Fibroblast of skin of abdomen (primary cell): ENCODE measurements at places on chromosomes 4 and X.

DNA sequence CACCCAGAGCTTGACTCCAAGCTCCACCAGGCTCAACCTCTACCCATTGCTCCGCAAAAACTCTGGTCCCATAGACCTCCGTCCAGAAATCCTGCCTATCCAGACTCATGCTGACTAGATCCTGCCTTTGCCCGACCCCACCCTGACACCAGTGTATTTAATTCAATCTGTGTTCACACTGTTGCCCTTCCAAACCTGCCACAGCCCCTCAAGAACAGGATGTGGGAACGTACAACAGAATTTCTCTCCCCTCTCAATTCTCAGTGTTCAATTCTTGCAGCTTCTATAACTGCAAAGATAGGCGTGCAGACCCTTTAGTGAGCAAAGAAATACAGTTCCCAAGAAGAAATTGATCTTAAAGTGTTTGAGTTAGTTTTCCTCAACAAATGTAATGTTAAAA is 154.2 kb upstream of the FRG1 start:
- no peak for DNase-seq

- DNase-seq = no peak
Observed at GRCh38 chr4:25694466-25694865, 38.8 kb downstream of the SLC34A2 start.

GRCh38 chrX:42540146-42540545 is 237.8 kb downstream of the PPP1R2C start:
- DNase-seq = no peak

DNA sequence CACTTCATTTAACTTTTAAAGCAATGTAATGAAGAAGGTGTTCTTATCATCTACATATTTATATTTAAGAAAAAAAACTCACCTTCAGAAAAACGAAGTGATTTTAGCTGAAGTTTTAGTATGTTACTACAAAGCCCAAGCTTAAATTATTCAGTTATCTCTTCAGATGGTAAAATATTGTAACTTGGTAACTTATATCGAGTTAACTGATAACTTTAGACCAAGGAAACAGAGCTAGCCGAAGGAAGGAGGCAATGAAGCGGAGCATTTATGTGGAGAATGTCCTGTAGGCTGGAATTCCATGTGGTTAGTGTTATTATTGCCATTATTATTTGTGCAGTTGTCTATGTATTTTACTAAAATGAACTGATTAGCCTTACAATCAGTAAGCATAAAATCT is 1102.1 kb upstream of the LCORL start:
- DNase-seq = no peak

GRCh38 chr4:190014771-190015537 is 12.1 kb downstream of the FRG2 start:
- no peak for DNase-seq

- no peak for DNase-seq
Observed at GRCh38 chr4:125961626-125962025, 646.9 kb downstream of the FAT4 start.

- DNase-seq = no peak
Observed at GRCh38 chrX:41799661-41800060, 75.7 kb downstream of the GPR82 start.

DNA sequence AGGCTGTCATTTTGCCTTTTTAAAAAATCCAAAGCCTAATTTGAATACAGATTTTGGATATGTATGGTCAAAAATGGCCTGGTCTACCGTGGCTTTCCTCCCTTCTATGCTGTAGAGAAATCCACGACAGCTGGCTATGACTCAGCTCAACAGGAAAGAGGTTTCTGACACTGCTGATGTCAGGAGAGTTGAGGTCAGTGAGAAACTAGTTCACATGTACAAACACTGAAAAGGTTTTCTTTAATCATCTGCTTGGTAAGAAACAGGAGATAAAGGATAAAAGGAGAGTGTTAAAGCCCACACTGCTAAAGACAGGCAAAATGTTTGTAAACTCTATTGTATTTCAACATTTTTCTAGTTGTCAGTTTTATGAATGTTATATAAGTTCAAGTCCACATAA is 113.9 kb downstream of the NYX start:
- DNase-seq = peak; percentile 71
